A549 treated with Mapracorat at 1 μM for 4 hours (cell line): ENCODE measurements at places on chromosomes 6 and 20. TPM values are rescaled to one million over a fixed set of nuclear protein-coding genes. Genes with fewer than 3 reads are reported as not detected.

The PACRG gene
- total RNA-seq: 0.13 TPM in 1 of 5 replicates, not detected in the others

The NOL4L gene
- total RNA-seq: 9.3 to 12.8 TPM (median 12.7 TPM) in 5 replicates

The GLP1R gene
- not detected in 5 replicates for total RNA-seq

The TRIM31 gene
- 0.48 to 1.3 TPM (median 0.82 TPM) in 5 replicates for total RNA-seq

The SULF2 gene
- 20.5 to 23.5 TPM (median 21.6 TPM) in 5 replicates for total RNA-seq

The MACROD2 gene
- 0.29 to 0.75 TPM (median 0.58 TPM) in 5 replicates for total RNA-seq

The WFDC2 gene
- not detected in 5 replicates for total RNA-seq

The SYNDIG1 gene
- total RNA-seq: 1.4 to 2.2 TPM (median 1.8 TPM) in 5 replicates

The TCP11 gene
- total RNA-seq: not detected in 5 replicates

The MAS1 gene
- total RNA-seq: 0.01 TPM in 1 of 5 replicates, not detected in the others

The HLA-DQB1 gene
- total RNA-seq: not detected in 5 replicates

The LINC00237 gene
- total RNA-seq: not detected in 5 replicates

The PTPRA gene
- 33.7 to 41.1 TPM (median 38.3 TPM) in 5 replicates for total RNA-seq

The BLTP3A gene
- total RNA-seq: 4.2 to 5.9 TPM (median 5.0 TPM) in 5 replicates

The PPP1R3G gene
- total RNA-seq: 1.5 to 2.4 TPM (median 2.0 TPM) in 5 replicates

The ABCF1 gene
- total RNA-seq: 46.8 to 55.1 TPM (median 50.0 TPM) in 5 replicates

The FNDC11 gene
- 0.18 to 0.46 TPM (median 0.25 TPM) in 5 replicates for total RNA-seq

The AKIRIN2 gene
- 24.3 to 34.0 TPM (median 31.1 TPM) in 5 replicates for total RNA-seq

The ZNF335 gene
- 6.8 to 10.2 TPM (median 9.2 TPM) in 5 replicates for total RNA-seq

The LY86 gene
- not detected in 5 replicates for total RNA-seq

The RBM24 gene
- total RNA-seq: 6.4 to 8.7 TPM (median 6.6 TPM) in 5 replicates

The LST1 gene
- 0.16 to 0.36 TPM in 2 of 5 replicates, not detected in the others for total RNA-seq

The LGSN gene
- 2.0 to 3.0 TPM (median 2.2 TPM) in 5 replicates for total RNA-seq

The TUBB2A gene
- 82.9 to 104 TPM (median 96.7 TPM) in 5 replicates for total RNA-seq

The PRR18 gene
- total RNA-seq: 0.06 to 0.39 TPM (median 0.18 TPM) in 4 of 5 replicates, not detected in the other

The CENPQ gene
- total RNA-seq: 6.1 to 8.2 TPM (median 7.2 TPM) in 5 replicates

The SNAP25 gene
- 13.5 to 18.5 TPM (median 16.1 TPM) in 5 replicates for total RNA-seq

The ARMH2 gene
- not detected in 5 replicates for total RNA-seq

The SAMD3 gene
- total RNA-seq: not detected in 5 replicates

The LY6G6C gene
- total RNA-seq: 0.21 to 0.24 TPM (median 0.23 TPM) in 3 of 5 replicates, not detected in the others

The UFL1 gene
- total RNA-seq: 6.8 to 9.5 TPM (median 8.8 TPM) in 5 replicates

The COL12A1 gene
- total RNA-seq: 4.6 to 6.7 TPM (median 5.5 TPM) in 5 replicates

The THBS2 gene
- 0.02 TPM in 1 of 5 replicates, not detected in the others for total RNA-seq

The TUBB2B gene
- 12.6 to 15.2 TPM (median 14.4 TPM) in 5 replicates for total RNA-seq

The NSFL1C gene
- total RNA-seq: 104 to 139 TPM (median 113 TPM) in 5 replicates
